ENCODE measurements at places on chromosomes 11 and 22.

DNA sequence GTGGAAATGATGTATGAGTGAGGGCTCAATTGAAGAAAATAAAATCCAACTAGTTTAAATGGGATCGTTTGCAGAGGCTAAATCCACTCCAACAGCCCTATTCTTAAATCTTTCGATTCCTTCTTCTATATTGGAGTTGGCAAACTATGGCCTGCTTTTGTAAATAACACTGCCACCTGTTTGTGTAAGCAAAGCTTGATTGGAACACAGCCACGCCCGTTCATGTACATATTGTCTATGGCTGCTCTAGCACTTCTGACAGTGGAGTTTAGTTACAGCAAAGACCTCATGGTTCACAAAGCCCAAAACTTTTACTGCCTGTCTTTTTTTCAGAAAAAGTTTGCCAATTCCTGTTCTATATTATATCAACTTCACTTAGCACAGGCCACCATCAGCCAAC, 40.6 kb upstream of the RCN1 start:
- no peak for DNase-seq

DNA sequence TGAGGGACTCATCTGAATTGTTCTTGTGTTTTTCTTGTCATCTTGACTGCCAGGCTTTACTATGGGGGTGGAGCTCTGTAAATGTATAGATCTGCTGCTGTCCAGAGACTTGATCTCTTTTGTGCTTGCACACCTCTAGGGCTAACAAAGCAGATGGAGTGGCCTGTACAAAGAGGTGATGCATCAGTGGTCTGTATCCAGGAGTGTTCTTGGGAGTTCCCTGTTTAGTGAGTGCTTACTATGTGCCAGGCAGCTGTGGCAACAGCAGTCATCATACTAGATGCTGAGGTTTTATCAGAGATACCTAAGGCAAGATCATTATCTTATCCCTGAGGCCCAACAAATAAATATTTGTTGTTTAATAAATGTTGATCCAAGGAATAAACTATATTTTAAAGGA, 33.4 kb downstream of the STIM1 start:
- no peak for DNase-seq

DNA sequence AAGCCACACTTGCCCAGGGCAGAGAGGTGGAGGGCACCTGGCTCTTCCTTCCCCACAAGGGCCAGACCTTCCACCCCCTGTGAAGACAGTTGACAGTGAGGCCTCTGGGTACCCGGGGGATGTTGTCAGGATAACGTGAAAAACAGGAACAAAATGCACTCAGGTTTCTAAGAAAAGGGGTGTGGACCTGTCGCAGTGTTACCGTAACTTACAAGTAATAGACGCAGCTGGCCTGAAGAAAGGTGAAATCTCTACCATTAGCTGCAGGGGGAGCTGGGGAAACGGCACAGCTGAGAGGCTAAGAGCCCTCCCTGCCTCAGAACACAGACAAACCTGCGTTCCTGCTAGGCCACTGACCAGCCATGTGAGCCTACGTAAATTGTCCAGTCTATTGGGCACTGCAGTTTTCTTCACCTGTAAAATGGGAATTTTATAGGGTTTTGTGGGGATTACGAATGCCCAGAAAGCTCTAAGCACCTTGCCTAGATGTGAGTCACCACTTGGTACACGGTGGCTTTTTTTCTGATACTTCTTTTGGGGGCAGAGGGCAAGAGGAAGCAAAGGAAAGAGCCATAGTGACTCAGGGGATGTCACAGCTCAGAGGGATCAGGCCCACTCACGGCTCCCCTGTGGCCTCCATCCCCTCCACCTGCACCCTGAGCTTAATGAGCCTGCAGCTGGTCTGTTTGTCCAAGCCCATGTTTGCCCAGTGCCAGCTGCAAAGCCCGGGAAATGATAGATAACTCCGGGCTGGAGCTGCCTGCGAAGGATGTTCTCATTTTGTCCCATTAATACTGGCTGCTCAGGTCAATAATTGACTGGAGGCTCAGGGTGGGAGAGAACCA, 18.4 kb upstream of the CABP7 start:
- no peak for DNase-seq

GRCh38 chr11:57202281-57202680, 20.5 kb downstream of the LRRC55 start:
- no peak for DNase-seq

GRCh38 chr22:38861927-38862326, 10.1 kb downstream of the CBX6 start:
- no peak for DNase-seq

- DNase-seq, result no peak
Observed at GRCh38 chr11:106461839-106462545, 384.5 kb downstream of the AASDHPPT start.

- no peak for DNase-seq
Observed at GRCh38 chr11:89612096-89612495, 98.0 kb upstream of the TRIM77 start.

DNA sequence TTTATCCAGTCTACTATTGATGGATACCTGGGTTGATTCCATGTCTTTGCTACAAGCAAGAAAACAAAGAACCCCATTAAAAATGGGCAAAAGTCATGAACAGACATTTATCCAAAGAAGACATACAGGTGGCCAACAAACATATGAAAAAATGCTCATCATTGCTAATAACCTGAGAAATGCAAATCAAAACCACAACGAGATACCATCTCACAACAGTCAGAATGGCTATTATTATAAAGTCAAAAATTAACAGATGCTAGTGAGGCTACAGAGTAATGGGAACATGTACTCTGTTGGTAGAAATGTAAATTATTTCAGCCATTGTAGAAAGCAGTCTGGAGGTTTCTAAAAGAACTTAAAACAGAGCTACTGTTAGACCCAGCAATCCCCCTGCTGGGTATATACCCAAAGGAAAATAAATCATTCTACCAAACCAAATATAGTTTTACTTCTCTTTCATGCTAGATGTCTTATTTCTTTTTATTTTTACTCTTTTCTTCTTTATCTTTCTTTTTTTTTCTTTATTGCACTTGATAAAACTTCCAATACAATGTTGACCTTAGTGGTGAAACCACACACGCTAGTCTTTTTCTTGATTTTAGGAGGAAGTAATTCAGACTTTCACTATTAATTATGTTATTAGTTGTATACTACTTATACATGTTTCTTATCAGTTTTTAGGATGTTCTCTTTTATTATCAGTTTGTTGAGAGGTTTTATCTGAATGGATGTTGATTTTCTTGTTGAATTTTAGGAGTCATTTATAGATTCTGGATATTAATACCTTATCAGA, 14.3 kb downstream of the TRIM22 start:
- no peak for DNase-seq

GRCh38 chr22:23062616-23063538, 7.4 kb upstream of the GNAZ start:
- no peak for DNase-seq

- DNase-seq, result no peak
Observed at GRCh38 chr11:76773921-76774361, 9.2 kb upstream of the TSKU start.

GRCh38 chr22:40238425-40239344, 61.0 kb downstream of the TNRC6B start:
- DNase-seq, result peak; percentile 30

DNA sequence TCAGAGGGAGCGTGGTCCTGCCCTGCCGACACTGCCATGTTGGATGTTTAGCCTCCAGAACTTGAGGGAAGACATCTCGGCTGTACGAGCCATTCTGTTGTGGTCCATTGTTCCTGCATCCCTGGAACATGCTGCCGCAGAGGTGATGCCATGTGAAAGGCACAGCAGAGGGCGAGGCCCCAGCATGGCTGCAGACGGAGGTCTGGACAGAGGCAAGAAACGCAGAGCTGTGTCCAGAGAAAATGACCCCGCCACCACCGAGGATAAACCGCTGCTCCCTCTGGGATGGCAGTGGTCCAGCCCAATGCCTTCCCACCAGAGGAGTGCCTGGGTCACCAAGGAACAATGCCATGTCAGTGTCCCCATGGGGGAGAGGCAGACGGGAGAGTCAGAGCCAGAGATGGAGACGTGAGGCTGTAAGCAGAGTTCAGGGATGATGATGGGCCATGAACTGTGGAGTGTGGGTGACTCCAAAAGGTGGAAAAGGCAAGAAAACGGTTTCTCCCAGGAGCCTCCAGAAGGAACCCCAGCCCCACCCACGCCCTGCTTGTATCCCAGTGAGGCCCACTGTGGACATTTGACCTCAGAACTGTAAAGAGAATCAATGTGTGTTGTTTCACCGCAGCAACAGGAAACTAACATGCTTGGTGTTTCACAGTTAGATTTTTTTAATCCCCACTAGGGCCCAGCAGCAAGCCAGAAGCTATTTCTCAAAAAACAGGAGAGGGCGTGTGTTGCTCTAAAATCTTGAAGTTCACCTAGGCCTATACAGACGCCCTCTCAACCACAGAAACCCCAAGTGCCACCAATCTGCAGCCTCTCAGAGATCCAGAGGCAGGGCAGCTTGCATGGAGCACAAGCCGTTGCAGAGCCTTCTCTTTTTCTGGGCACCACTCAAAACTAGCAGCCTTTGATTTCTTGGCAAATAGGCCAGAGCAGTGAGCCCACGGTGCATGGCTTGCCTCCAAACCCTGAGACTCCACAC, 1422.9 kb downstream of the TBC1D22A start:
- no peak for DNase-seq

DNA sequence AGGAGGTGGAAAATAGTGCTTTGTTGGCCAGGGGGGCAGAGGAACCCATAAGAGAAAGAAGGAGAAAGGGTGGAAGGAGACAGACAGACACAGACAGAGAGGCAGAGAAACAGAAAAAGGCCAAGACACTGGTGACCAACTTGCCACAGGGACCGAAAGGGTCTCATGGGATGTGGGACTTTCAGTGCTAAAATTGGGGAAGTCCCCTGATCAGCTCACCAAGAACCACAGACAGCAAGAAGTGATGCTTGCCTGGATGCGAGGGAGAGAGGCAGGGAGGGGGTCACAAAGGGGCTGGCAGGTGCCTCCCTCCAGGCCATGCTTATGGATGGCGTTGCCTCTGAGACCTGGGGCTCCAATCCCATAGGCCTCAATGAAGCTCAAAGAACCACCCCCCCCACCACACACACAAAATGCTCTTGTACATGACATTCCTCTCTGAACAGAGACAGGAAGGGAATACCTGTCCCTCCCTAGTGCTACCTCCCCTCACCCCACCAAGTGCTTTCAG, 413.4 kb downstream of the MN1 start:
- no peak for DNase-seq

GRCh38 chr11:68691402-68691784, 7.0 kb downstream of the GAL start:
- no peak for DNase-seq

- DNase-seq, result no peak
Observed at GRCh38 chr22:27386186-27386585, 415.4 kb downstream of the MN1 start.

- DNase-seq, result peak; percentile 13
Observed at GRCh38 chr11:108734956-108735559, 70.2 kb downstream of the DDX10 start.
